ENCODE measurements at places on chromosomes 4 and X. TPM values are rescaled to one million over a fixed set of nuclear protein-coding genes. Genes with fewer than 3 reads are reported as not detected.

Gene PHEX
- 0.36 TPM for total RNA-seq

DNA sequence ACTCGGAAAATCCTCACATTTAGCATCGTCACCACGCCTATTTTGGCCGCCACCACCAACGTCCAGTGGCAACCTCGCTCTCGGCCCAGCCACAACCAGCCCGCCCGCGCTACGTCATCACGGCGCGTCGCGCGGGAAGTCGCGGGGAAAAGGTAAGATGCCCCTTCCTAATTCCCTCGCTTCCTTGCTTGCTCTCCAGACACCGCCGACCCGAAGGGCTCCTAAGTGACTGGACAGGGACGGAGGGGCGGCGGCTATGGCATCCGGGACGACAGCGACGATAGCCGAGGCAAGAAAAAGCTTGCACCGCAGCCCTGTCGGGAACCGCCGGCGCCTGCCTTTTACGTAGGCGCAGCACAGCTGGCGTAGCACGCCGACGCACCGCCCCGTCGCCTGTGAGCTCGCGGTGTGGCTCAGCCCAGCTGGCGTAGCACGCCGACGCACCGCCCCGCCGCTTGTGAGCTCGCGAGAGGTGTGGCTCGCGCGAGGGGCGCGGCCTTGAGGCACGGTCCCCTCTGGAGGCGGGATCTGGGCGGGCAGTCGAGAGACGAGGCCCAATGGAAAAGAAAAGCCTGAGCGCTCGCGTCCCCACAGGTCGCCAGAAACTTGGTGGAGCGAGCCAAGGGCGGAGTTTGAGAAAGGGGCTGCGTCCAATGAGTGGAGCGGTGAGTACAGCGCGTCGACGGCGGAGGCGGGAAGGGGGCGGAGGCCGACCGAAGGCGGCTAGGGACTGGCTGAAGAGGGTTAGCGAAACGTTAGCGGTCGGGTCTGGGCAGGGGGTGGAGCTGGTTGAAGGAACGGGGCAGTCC lies at the start of gene HDAC6:
Gene HDAC6, plus strand, starts transcription at position 788 of the 809 bp plus-strand sequence. CDS start 626 bp downstream, outside the sequence.
- DNase-seq = peak; percentile 96

Gene GPR82
- total RNA-seq = not detected

Gene FAM9C
- total RNA-seq = not detected

GRCh38 chr4:7967501-7968261 lies 28.0 kb upstream of the AFAP1 start:
- DNase-seq = peak; percentile 75

- DNase-seq = no peak
Observed at GRCh38 chrX:123625952-123626351, 106.9 kb downstream of the THOC2 start.

- DNase-seq = peak; percentile 36
Observed at GRCh38 chr4:96102541-96103026, 262.7 kb downstream of the PDHA2 start.

- DNase-seq = no peak
Observed at GRCh38 chr4:83263106-83263505, 21.5 kb downstream of the COQ2 start.

GRCh38 chr4:145531859-145532258 lies 50.2 kb downstream of the SMAD1 start:
- no peak for DNase-seq

All from A172 (cell line).